SJSA1 (cell line): ENCODE measurements at places on chromosomes 6 and 20. TPM values are rescaled to one million over a fixed set of nuclear protein-coding genes. Genes with fewer than 3 reads are reported as not detected.

Gene PLA2G7
- not detected in 2 replicates for total RNA-seq

Gene PPIL4
- 37.0 and 43.9 TPM in 2 replicates for total RNA-seq

Gene SLC22A16
- not detected in 2 replicates for total RNA-seq

Gene RNF217
- 14.8 and 16.8 TPM in 2 replicates for total RNA-seq

Gene TAGAP
- 5.7 and 8.4 TPM in 2 replicates for total RNA-seq

Gene ETV7
- total RNA-seq = 2.0 TPM in 1 of 2 replicates, not detected in the other

GRCh38 chr20:35155936-35156335 is 8.8 kb upstream of the EDEM2 start:
- no peak overlapping the region for H3K27ac ChIP-seq
- H3K36me3 ChIP-seq = no peaks in the 10 kb centered on the region
- no peak for DNase-seq
- H3K27me3 ChIP-seq = no peaks in the 10 kb centered on the region

- DNase-seq = no peak
- H3K36me3 ChIP-seq = no peaks in the 10 kb centered on the region
- H3K27ac ChIP-seq = no peak overlapping the region
- H3K4me3 ChIP-seq = no peak overlapping the region
- peaks cover 24% of the 10 kb centered on the region for H3K4me1 ChIP-seq
Observed at GRCh38 chr6:157753291-157753690, 69.8 kb upstream of the SNX9 start.

DNA sequence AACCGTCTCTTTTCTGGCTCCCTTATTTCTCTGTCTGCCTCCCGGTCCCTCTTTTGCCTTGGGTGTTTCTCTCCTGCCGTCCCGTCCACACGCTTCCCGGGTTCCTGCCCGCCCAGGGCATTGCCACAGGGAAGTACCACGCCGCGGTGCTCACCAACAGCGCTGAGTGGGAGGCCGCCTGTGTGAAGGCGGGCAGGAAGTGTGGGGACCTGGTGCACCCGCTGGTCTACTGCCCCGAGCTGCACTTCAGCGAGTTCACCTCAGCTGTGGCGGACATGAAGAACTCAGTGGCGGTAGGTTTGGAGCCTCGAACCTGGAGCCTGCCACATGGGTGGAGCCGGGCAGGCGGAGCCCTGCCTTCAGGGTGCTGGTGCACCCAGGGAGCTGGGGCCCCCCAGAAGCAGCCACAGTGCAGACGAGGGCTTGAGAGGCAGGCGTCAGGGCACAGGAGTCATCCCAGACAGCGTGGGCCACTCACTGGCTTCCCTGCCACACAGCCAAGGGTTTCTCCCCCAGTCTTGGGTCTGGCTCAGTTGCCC is 21.3 kb downstream of the NPEPL1 start:
- H3K4me1 ChIP-seq = no peaks in the 10 kb centered on the region
- no peak overlapping the region for H3K4me3 ChIP-seq
- DNase-seq = no peak
- H3K27me3 ChIP-seq = no peaks in the 10 kb centered on the region
- H3K27ac ChIP-seq = no peak overlapping the region
- no peaks in the 10 kb centered on the region for H3K36me3 ChIP-seq
